ENCODE measurements at places on chromosomes 16 and 17.
A peak's percentile ranks its signal among the peaks of the same experiment; 100 is the strongest.

DNA sequence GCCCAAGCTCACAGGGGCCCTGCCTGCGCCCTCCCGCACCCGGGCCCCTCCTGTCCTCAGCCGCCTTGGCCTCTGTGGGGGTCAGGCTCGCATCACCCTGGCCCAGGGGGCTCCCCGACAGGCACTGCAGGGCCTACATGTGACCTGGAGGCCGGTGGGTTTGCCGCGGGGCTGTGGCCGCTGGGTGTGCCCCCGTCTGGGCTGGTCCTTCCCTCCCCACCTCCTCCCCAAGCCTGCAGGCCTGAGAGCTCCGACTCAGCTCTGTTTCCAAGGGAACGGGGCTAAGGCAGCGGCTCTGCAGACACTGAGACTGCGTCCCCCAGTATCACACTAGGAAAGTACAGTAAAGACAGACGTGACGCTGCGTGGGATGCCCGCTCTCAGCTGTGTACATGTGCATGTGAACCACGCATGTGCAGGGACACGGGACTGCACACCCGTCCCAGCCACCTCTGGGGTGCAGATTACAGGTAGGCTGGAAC, 16.5 kb upstream of the WDR45B start:
- DNase-seq = no peak

- DNase-seq = no peak
These were observed 11.4 kb downstream of the GGA3 start for GRCh38 chr17:75250009-75250471.

GRCh38 chr16:84905965-84906460, 86.2 kb downstream of the CRISPLD2 start:
- no peak for DNase-seq

GRCh38 chr16:638034-638543, 2.0 kb upstream of the METTL26 start:
- DNase-seq = no peak

GRCh38 chr17:27778183-27778582, 22.1 kb downstream of the NOS2 start:
- no peak for DNase-seq

DNA sequence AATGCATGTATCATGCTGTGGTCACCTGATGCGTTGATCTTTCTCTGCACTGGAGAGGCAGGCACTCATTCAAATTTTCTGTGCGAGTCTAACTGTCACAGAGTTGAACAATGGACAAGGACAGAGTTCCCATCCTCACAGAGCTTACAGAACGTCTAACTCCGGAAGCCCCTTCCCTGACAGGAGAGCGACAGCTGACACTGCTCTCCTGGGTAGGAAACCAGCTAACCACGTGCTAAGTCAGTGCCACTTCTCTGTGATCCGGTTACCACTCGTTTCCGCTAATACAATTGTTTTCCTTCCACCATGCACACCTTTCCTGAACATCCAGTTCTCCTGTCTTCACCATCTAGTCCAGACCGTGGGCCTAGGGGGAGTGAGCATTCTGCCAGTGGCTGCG, 11.3 kb downstream of the KLHDC4 start:
- DNase-seq = no peak

DNA sequence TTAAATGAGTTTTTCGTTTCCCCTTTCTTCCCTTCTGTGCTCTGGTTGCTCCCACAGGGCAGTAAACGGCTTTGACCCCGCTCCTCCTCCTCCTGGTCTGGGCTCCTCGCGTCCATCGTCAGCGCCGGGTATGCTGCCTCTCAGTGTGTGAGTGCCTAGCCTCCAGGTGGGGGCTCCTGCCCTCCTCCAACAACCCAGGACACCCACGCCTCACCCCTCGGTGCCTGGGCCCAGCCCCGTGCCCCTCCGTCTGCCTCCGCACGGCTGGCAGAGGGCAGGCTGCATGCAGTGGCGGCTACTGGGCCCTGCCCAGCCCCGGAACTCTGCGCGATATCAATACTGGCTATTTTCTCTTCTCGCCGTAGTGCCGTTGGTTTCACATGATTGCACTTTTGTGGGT, 31.2 kb downstream of the NDEL1 start:
- DNase-seq = no peak

GRCh38 chr16:28213396-28213795, 1.6 kb upstream of the XPO6 start:
- DNase-seq = no peak

DNA sequence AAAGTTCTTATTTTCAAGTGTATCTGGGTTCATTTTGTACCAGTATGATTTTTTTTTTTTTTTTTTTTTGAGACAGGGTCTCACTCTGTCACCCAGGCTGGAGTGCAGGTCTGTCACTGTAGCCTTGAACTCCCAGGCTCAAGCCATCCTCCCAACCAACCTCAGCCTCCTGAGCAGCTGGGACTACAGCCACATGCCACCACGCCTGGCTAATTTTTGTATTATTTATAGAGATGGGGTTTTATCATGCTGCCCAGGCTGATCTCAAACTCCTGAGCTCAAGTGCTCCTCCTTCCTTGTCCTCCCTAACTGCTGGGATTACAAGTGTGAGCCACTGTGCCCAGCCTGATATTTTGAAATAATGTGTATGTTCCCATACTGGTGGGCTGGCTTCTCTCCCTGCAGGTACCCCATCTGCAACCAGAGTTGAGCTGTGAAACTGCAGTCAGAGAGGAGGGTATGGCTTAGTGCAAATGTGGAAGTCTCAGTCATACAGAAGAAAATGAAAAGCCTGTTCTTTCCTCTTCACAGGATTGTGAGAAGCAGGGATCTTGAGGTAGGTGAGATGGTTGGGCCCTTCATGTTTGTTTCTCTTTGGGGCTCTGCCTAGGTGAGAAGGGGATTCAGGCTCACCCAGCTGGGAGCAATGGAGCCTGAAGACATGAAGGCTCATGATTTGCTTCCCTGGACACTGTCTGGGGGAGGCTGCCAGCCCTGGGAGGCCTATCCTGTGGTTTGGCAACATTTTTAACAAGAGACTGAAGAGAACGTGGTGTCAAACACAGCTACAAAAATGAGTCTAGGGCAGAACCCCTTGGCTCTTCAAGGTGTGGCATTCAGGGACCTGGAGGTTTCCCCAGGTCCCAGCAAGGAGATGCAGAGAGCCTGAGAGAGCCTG, 41.3 kb upstream of the SIAH1 start:
- DNase-seq = no peak

- peak; percentile 40 for DNase-seq
These were observed 1.4 kb downstream of the MPRIP start for GRCh38 chr17:17043461-17044271.

DNA sequence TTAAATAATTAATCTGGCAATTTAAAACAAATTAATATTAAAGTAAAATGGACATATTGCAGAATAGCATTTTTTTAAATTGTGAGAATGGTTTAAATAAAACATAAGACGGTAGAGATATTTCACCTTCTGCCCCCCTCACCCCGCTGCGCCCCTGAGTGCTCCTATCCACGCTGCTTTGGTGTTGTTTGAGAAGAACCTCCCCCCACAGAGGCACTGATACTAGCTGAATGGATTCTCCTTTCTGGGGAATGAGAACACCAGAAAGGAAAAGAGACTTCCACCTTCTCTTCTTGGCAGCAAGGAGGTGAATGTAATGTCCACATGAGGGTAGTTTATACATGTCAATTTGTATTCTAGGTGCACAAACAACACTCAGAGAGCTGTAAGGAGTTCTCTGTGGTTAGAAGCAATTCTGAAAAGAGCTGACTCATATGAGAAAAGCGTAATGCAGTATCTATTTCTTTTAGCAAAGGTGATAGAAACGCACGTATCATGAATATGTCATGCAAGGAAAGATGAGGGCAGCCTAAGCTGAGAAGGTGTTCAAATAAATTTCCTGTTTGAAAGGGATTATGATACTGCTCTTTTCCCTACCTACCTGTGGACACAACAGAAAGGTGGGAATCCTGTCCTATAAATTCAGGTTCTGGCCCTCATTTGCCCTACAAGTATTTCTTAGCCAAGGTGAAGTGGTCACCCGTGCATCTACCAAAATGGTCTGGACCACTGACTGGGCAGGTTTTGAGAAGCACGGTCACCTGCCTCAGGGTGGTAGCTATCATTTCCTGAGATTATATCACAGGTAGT, 126.9 kb downstream of the PARN start:
- no peak for DNase-seq

GRCh38 chr17:6279659-6280058, 155.3 kb downstream of the AIPL1 start:
- DNase-seq = peak; percentile 64

DNA sequence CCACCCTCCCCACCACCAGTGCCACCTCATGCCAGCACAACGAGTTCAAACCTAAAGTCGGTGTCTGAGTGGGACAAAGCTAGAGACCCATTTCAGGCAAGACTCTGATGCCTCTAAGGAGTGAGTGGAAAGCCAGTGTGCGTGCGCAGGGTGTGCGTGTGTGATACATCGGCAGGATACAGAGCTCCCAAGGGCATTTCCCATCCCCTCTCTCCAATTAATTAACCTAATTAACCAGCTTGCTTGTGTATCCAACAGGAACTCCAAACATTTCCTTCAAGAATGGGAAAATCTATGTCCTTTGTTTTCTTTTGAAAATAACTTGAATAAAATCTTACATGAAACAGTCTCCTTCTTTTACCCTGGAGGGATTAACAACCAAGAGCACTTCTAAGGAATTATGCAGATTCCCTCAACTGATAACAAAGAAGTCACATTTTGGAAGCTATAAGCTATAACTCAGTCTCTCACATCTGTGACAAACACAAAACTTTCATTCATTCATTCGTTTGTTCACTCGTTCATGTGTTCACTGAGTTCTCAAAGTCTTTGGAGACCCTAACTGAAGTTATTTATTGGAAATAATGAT, 9.9 kb downstream of the ATPAF2 start:
- DNase-seq = no peak

GRCh38 chr17:66535611-66536010, 233.2 kb downstream of the PRKCA start:
- no peak for DNase-seq

- DNase-seq = no peak
These were observed 420 bp upstream of the KRTAP17-1 start for GRCh38 chr17:41315814-41316445.

- DNase-seq = no peak
These were observed 14.3 kb upstream of the SCIMP start for GRCh38 chr17:5248821-5249479.

GRCh38 chr17:27551701-27552248, 79.2 kb upstream of the LGALS9 start:
- peak; percentile 71 for DNase-seq

- peak; percentile 78 for DNase-seq
These were observed 29.2 kb upstream of the LRRC75A start for GRCh38 chr17:16521070-16521727.

DNA sequence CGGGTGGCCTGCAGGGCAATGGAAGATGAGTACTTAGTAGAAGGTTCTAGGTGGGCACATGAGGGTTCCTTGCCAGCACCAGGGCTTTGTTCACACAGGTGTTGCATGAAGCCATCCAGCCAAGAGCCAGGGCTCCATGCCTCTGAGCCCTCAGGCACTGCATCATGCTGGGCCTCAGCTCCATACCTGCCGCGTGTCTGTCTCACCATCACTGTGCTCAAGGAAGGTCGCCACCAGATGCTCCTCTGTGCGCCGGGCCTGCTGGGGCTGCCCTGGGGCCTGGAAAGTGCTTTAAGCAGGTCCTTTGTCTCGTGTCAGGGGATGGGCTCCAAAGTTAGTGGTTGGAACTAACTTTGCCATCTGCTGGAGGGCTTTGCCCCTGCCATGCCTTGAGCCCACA, 25.6 kb downstream of the C16orf90 start:
- no peak for DNase-seq

- DNase-seq = no peak
These were observed 169.7 kb downstream of the CDH11 start for GRCh38 chr16:64952177-64952576.

- no peak for DNase-seq
These were observed 11.9 kb downstream of the TMEM94 start for GRCh38 chr17:75468291-75468754.

GRCh38 chr16:6250511-6250910, 1082.1 kb upstream of the RBFOX1 start:
- DNase-seq = no peak
